Panc1 (cell line): ENCODE measurements at places on chromosomes 7 and 10.

GRCh38 chr7:80647436-80647835, 9.0 kb downstream of the CD36 start:
- DNase-seq: no peak

DNA sequence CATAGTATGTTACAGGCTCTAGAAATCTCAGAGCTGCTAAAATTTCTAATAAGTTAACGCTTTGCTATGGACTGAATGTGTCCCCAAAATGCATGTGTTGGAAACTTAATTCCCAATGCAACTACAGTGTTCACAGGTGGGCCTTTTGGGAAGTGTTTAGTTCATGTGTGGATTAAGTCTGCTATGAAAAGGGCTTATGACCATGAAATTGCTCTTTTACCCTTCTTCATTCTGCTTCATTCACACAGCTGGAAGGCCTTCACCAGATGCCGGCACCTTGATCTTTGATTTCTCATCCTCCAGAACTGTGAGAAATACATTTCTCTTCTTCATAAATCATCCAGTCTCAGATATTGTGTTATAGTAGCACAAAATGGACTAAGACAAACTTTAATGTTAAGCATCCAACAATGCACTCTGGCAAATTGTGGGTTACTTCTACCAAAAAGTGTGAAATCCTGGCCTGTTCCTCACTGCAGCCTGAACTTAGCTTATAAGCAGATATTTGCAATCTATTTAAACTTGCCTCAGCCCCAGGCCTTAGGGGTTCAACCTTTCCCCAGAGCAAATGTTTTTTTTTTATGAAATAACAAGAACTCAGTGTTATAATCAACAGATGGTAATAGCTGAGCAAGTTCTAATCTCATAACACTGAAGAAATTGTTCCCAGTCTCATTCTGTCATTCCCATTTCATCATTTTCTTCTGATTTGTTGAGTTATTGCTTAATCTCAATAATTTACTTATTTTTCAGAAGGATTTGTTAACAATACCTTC, 523.6 kb downstream of the KIF20B start:
- DNase-seq: no peak

- DNase-seq: no peak
Observed at GRCh38 chr10:35007858-35008301, 82.3 kb downstream of the CUL2 start.

GRCh38 chr7:113085781-113086390, 741 bp downstream of the GPR85 start:
- no peak for DNase-seq

- no peak for DNase-seq
Observed at GRCh38 chr10:97708976-97709946, 4.3 kb upstream of the MARVELD1 start.

DNA sequence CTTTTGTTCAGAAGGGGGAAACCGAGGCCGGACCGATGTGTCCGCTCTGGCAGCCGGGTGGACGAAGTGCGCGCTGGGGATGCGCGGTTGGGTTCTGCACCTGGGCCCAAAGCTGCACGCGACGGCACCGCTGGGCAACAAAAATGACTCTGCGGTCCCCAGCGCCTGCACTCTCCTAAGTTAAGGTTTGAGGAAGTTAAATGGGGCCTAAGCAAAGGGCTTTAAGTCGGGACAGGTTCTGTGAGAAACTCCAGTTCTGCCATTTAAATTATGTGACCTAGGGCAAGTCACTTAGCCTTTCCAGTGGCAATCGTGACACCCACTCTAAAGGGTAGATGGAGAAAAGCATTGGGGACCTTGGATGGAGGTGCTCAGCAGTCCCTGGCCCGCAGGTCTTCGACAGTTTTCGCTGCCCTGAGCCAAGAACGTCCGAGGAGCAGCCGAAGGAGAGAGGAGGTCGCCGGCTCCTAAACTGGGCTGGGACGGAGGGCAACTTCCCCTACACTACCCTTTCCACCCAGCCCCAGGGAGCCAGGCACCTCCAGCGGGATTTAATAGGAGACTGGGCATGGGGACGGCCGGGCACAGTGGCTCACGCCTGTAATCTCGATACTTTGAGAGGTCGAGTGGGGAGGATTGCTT, 534 bp upstream of the ACBD5 start:
- DNase-seq: no peak

DNA sequence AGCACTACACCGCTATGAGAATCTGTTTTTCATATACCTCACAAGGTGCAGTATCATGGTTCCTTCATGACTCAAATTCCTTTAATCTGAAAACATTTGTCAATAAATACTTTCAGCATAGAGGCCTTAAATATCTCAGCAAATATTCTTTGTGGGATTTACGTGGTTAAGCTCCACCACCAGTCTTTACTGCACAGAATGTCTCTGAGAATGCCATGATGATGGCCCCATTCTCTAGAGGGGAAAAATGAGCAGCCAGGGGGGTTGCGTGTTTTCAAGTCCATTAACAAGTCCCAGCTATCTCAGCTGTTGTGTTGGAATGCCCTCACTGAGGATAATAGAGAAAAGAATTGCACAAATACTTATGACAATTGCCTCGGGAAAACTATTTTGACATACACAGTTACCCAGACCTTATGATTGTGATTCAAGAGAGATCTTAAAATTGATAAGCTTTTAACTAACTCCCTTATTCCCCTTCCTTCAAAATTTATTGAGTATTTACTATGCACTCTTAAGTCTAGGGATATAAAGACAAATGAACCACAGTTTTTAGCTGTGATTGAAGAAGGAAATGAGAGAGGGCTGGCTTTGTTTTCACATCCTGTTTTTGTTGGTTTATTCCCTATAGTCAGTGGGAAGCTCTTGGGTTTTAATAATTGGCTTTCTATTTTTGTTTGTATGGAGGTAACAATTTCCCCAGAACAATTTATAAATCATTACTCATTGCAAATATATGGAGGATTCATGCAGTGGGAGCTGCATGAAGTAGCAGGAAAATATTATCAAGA, 176.5 kb upstream of the VWC2 start:
- no peak for DNase-seq

DNA sequence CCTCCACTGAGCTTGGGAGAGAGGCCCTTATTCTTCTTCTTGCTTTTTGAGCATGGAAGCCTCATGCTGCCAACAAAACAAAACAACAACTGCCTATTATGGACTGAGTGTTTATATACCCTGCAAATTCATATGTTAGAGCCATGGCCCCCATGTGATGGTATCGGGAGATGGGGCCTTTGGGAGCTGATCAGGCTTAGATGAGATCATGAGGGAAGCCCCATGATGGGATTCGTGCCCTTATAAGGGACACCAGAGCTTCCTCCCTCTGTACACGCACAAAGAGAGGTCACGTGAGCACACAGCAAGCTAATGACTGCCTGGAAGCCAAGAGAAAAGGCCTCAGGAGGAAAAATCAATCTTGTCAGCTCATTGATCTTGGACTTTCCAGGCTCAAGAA, 235.0 kb downstream of the FANK1 start:
- no peak for DNase-seq

- DNase-seq: no peak
Observed at GRCh38 chr7:33754933-33755928, 150.1 kb upstream of the BMPER start.
